ENCODE measurements at places on chromosomes 7 and 10. TPM values are rescaled to one million over a fixed set of nuclear protein-coding genes. Genes with fewer than 3 reads are reported as not detected.

DNA sequence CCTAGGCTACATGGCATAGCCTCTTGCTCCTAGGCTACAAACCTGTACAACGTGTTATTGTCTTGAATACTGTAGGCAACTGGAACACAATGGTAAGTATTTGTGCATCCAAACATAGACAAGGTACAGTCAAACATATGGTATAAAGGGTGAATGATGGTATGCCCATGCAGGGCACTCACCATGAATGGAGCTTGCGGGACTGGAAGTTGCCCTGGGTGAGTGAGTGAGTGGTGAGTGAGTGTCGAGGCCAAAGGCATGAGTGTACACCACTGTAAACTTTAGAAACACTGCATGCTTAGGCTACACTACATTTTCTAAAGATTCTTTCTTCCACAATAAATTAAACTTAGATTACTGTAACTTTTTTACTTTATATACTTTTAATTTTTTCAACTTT lies 165.7 kb downstream of the PARD3 start:
- DNase-seq, result no peak

GRCh38 chr7:33666531-33666930 lies 238.8 kb upstream of the BMPER start:
- no peak for DNase-seq

TAS2R39 gene
- not detected for total RNA-seq

- peak; percentile 67 for DNase-seq
Measured at GRCh38 chr7:80259-81067, 111.9 kb upstream of the FAM20C start.

ZNF239 gene
- total RNA-seq, result 3.2 TPM
